ENCODE measurements at places on chromosomes 5 and 9. TPM values are rescaled to one million over a fixed set of nuclear protein-coding genes. Genes with fewer than 3 reads are reported as not detected.

GRAMD2B gene
- 10.2 TPM for polyA plus RNA-seq

IL33 gene
- polyA plus RNA-seq = 157 TPM

ZCCHC7 gene
- 24.3 TPM for polyA plus RNA-seq

CDH9 gene
- 0.13 TPM for polyA plus RNA-seq

PAPPA gene
- polyA plus RNA-seq = 1.4 TPM

KCNT1 gene
- polyA plus RNA-seq = 0.90 TPM

SHROOM1 gene
- polyA plus RNA-seq = 8.1 TPM

KCTD16 gene
- polyA plus RNA-seq = 0.65 TPM

IL4 gene
- polyA plus RNA-seq = 0.35 TPM

DCANP1 gene
- 0.15 TPM for polyA plus RNA-seq

TMOD1 gene
- 1.6 TPM for polyA plus RNA-seq

MROH2B gene
- polyA plus RNA-seq = 0.95 TPM

INSL4 gene
- polyA plus RNA-seq = not detected

FABP6 gene
- 6.9 TPM for polyA plus RNA-seq

BTNL9 gene
- 12.0 TPM for polyA plus RNA-seq

RLN1 gene
- polyA plus RNA-seq = not detected

DOK3 gene
- polyA plus RNA-seq = 5.6 TPM

ANKRA2 gene
- polyA plus RNA-seq = 70.6 TPM

CDC20B gene
- 23.4 TPM for polyA plus RNA-seq

PCDHGA10 gene
- 5.4 TPM for polyA plus RNA-seq

DRD1 gene
- polyA plus RNA-seq = 0.06 TPM

PCDHA10 gene
- 0.64 TPM for polyA plus RNA-seq

IRX1 gene
- polyA plus RNA-seq = 37.7 TPM

LRRC19 gene
- 0.60 TPM for polyA plus RNA-seq

SV2C gene
- polyA plus RNA-seq = 0.53 TPM

SLC36A2 gene
- 0.09 TPM for polyA plus RNA-seq

NUP188 gene
- polyA plus RNA-seq = 66.7 TPM

NME5 gene
- 11.5 TPM for polyA plus RNA-seq

CNOT8 gene
- polyA plus RNA-seq = 74.5 TPM

FOXI1 gene
- not detected for polyA plus RNA-seq

FAM170A gene
- 0.16 TPM for polyA plus RNA-seq

PLAC8L1 gene
- 1.1 TPM for polyA plus RNA-seq

CCDC171 gene
- 12.5 TPM for polyA plus RNA-seq

CEP72 gene
- polyA plus RNA-seq = 10.1 TPM

SNCB gene
- 0.51 TPM for polyA plus RNA-seq

ACOT12 gene
- 0.27 TPM for polyA plus RNA-seq

MAST4 gene
- 49.5 TPM for polyA plus RNA-seq

PCDHGA11 gene
- 3.3 TPM for polyA plus RNA-seq

NUDCD2 gene
- 54.3 TPM for polyA plus RNA-seq

UBQLN1 gene
- 98.1 TPM for polyA plus RNA-seq

GARNL3 gene
- 29.5 TPM for polyA plus RNA-seq

CMBL gene
- polyA plus RNA-seq = 22.8 TPM

GDNF gene
- polyA plus RNA-seq = 0.12 TPM

RANBP3L gene
- 2.1 TPM for polyA plus RNA-seq

GABRG2 gene
- polyA plus RNA-seq = 0.25 TPM

LCN9 gene
- polyA plus RNA-seq = not detected

ZDHHC11 gene
- 34.7 TPM for polyA plus RNA-seq
